ENCODE measurements at places on chromosomes 12 and 14. TPM values are rescaled to one million over a fixed set of nuclear protein-coding genes. Genes with fewer than 3 reads are reported as not detected.
A peak's percentile ranks its signal among the peaks of the same experiment; 100 is the strongest.

GRCh38 chr12:103707446-103707845, 120.4 kb downstream of the STAB2 start:
- H3K36me3 ChIP-seq, result no peaks in the 10 kb centered on the region
- H3K4me1 ChIP-seq, result no peaks in the 10 kb centered on the region
- H3K27ac ChIP-seq, result no peak overlapping the region
- peaks cover 30% of the 10 kb centered on the region for H3K27me3 ChIP-seq
- H3K4me3 ChIP-seq, result no peak overlapping the region

DNA sequence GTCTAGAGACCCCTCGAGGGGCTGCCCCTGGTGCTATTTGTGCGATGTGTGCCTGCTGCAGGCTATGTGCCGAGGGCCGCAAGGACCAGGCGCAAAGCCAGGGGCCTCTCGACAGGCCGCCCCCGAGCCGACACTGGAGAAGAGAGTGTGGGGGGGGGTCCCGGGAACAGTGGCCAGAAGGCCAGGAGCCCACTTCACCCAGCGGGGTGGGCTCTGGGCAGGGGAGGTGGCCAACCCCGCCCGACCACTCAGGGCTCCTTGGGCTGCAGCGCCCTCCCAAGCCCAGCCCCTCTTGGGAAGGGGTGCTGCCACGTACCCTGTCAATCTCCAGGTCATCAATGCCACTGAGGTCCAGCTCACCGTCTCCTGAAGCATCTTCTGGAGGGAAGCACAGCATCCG, 28.6 kb upstream of the BTBD6 start:
- DNase-seq, result no peak
- no peak overlapping the region for H3K27ac ChIP-seq
- no peaks in the 10 kb centered on the region for H3K4me1 ChIP-seq
- H3K4me3 ChIP-seq, result no peak overlapping the region
- H3K27me3 ChIP-seq, result no peaks in the 10 kb centered on the region

DNA sequence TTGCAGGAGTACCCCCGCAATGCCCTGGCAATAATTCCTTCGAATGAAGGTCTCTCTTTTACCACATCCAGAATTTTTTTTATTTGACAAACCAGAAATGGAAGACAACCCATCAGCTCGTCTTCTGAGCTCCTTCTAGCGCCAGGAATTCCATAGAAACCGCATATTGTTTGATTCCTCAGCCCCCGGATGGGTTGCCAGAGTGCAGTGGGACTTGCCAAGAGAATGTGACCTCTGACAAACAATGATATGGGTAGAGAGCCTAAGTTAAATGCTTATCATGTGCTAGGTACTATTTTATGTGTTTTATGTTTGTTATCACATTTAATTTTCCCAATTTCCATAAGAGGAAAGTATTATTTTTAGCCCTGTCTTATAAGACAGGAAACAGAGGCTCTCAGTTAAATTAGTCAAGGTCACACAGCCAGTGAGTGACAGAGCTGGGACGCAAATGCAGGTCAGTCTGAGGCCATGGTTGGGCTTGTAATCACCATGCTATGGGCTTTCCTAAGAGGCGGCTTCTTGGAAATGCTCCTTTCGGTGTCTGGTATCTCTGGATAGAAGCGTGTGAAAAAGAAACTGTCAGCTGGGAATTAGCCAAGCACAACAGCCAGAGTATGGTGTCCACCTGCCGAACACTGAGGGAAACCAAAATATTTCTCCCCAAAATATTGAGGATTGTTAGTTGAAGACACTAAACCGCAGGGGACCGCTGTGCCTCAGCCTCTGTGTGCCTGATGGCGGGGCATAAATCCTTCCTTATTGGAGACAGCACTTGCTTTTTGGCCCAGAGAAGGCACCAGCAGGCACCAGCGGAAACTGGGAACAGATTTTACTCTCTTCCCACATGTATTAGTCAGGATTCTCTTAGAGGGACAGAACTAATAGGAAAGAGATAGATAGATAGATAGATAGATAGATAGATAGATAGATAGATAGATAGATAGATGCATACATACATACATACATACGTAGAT, 29.4 kb upstream of the ETFBKMT start:
- no peak overlapping the region for H3K4me3 ChIP-seq
- no peak overlapping the region for H3K27ac ChIP-seq
- no peaks in the 10 kb centered on the region for H3K4me1 ChIP-seq
- no peaks in the 10 kb centered on the region for H3K27me3 ChIP-seq
- peaks cover 5% of the 10 kb centered on the region for H3K36me3 ChIP-seq

DNA sequence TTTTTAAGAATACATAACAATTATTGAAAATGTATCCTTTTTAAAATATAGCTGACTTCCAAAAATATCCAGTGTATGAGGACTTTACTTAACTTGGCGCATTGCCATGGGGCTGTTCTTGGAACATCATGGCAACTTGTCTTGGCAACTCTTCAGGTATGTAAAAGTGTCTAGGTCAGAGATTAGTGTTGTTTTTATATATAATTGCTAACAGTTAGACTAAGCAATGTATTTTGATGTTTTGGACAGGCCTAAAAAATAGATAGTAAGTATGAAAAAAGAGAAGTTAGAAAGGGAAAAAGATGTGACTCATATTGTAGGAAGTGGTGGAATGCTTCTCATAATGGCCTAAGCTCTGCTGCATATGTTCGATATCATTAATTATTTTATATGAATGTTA, 70.9 kb downstream of the MON2 start:
- H3K36me3 ChIP-seq, result peaks cover 46% of the 10 kb centered on the region
- H3K27ac ChIP-seq, result no peak overlapping the region
- peaks cover 6% of the 10 kb centered on the region for H3K4me1 ChIP-seq

DNA sequence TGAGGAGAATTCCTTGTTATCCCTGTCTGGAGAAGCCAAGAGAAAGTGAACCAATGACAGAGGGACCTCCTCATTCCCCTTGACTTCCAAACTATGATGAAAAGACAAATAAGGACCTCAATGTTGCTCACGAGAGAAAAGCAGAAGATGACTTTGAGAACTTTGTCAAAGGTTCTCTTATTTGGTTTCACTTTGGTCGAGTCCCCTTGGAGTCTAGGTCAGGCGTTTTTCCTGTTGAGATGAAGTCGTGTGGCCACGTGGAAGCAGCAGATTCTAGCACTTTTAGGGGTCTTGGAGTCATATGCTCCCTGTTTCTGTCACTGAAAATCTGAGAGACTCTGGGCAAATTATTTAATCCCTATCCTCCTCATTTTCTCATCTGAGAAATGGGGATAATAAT, 33.8 kb upstream of the COL2A1 start:
- no peaks in the 10 kb centered on the region for H3K4me1 ChIP-seq
- no peak overlapping the region for H3K27ac ChIP-seq
- H3K36me3 ChIP-seq, result peaks cover 3% of the 10 kb centered on the region
- H3K4me3 ChIP-seq, result no peak overlapping the region

DNA sequence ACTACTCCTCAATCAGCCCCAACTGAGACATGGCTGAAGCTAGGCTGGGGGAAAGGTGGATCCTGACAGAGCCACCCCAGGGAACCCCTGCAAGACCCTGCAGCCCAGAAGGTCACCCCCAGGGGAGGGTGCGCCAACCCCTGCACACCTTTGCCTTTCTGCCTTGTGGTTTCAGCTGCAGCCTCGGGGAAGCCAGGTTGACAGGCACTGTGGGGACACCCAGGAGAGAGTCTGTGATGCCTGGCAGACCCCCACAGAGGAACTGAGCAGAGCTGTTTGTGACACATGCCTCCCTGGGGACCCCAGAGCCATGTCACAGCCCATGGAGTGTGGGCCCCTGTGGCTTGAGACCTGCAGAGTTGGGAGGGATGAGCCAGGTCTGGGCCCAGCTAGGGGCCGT, 11.8 kb upstream of the HHIPL1 start:
- no peaks in the 10 kb centered on the region for H3K36me3 ChIP-seq
- no peak overlapping the region for H3K4me3 ChIP-seq
- no peaks in the 10 kb centered on the region for H3K27me3 ChIP-seq
- H3K27ac ChIP-seq, result no peak overlapping the region

DNA sequence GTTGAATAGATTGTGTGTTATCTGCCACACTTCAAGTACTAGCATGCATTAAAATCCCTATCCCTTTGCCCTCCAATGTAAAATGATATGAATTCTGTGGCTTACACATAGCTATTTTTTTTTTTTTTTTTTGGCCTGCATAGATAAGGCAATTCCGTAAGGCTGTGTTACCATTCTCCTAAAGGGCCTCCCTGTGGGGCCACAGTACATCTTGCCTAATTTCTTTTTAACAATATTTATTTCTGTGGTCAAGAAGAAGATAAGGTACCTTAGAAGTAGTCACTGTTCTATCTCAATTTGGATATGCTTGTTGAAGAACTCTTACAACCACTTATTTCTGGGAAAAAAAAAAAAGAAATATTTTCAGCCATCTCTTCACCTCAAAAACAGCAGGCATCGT, 19.8 kb downstream of the FLRT2 start:
- H3K4me1 ChIP-seq, result peaks cover 11% of the 10 kb centered on the region
- no peak for DNase-seq
- H3K27ac ChIP-seq, result no peak overlapping the region

- DNase-seq, result no peak
- H3K27me3 ChIP-seq, result no peaks in the 10 kb centered on the region
- peaks cover 6% of the 10 kb centered on the region for H3K36me3 ChIP-seq
- peaks cover 12% of the 10 kb centered on the region for H3K4me1 ChIP-seq
Observed at GRCh38 chr14:71586131-71586897, 345.9 kb upstream of the RGS6 start.

DNA sequence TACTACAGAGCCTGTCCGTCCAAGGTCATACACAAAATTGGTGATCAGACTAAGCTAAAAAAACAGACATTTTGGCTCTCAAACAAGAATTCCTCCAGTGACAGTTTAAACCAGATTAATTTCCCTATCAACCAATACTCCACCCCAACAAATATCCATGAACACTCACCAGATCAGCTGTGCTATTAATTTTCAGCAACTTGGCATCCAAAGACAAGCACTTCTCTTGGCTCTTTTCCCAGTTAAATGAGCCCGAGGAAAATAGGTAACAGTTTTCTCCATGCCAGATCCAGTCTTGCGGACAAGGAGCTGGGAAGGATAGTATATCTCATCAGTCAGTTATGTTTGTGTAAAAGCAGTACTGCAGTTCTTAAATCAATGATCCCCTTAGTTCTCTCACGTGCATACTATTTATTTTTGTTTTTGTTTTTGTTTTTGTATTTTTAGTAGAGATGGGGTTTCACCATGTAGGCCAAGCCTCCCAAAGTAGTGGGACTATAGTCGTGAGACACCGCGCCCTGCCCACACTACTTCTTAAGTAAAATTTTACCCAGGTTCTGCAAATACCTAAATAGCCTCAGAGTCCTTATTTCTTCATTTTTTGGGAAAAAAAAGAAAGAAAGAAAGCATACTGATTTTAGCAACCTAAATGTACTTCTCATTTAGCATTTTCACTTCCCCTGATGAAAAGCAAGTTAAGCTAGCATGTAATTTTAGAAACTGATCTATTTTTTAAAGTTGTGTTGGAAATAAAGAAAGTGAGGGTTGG, 11.1 kb downstream of the OLR1 start:
- peak; percentile 49 for DNase-seq
- no peaks in the 10 kb centered on the region for H3K27me3 ChIP-seq
- peaks cover 7% of the 10 kb centered on the region for H3K4me1 ChIP-seq
- no peak overlapping the region for H3K27ac ChIP-seq
- H3K36me3 ChIP-seq, result no peaks in the 10 kb centered on the region

DNA sequence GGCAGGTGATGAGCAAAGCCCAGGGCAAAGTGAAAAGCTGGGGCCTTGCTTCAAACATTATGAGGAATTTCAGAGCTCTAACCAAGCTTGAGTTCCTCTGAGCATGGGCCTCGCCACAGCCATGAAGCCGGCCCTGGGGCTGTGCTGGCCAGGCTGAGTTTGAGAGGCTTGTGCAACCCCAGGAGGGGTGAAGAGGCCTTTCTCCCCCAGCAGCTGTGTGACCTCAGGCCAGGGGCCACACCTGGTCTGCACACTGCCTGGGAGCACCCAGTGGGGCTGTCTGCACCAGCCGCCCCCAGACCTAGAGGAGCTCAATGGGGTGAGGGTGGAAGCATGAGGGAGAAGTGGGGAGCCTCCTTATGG, 204.9 kb upstream of the C14orf180 start:
- H3K4me1 ChIP-seq, result no peaks in the 10 kb centered on the region
- no peak overlapping the region for H3K4me3 ChIP-seq
- H3K36me3 ChIP-seq, result no peaks in the 10 kb centered on the region

DNA sequence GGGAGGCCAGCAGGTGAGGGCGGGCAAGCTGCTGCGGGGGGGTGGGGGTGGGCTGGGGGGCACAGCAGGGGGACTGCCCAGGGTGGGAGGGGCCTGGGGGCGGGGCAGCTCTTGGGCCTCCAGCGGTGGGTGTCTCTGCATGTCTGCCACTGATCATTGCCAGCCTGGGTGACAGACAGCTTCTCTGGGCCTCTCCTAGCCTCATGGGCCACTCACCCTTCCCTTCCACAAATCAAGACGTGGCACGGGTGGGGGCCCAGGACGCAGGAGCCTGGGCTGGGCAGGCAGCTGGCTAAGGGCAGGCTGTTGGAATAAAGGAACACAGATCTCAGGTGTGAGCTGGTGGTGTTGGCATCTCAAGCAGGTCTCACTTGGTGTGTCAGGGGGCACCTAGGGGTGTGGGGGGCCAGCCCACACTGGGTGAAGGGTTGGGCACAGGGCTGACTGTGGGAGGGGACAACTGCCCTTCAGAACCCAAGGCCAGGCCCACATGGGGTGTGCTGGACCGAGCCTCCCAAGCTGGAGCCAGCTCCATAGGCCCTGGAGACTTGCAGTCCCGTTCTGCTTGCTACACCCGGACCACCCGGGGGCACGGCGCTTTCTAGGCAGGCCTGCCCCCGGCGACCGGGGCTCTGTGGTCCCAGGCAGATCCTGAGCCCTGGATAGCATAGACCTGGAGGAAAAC, 3.0 kb downstream of the TEDC1 start:
- no peak for DNase-seq
- H3K4me1 ChIP-seq, result peaks cover 5% of the 10 kb centered on the region
- H3K27ac ChIP-seq, result no peak overlapping the region
- H3K36me3 ChIP-seq, result peaks cover 14% of the 10 kb centered on the region
- H3K27me3 ChIP-seq, result no peaks in the 10 kb centered on the region

DNA sequence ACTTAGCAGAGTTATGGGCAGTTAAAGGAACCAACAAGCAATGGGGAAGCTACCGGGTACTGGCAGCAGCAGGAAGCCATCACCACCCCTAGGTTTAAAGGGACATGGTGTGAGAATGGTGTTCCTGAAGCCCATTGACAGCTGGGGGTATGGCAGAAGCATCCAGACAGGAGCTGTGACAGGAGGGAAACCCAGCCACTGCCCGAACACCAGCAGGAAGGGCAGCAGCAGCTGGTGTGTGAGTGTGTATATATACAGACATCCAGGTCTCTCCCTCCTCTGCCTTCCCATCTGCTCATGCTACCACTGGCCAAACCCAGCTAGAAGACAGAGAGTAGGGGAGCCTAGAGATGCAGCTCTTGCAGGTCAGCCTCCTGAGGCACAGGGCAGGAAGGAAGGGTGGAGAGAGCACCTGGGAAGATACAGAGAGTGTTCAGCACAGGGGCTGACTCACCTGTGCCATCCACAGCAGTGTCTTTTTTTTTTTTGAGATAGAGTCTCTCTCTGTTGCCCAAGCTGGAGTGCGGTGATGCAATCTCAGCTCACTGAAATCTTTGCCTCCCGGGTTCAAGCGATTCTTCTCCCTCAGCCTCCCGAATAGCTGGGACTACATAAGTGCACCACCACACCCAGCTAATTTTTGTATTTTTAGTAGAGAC, 9.2 kb upstream of the ADCK1 start:
- DNase-seq, result peak; percentile 67
- peaks cover 15% of the 10 kb centered on the region for H3K4me1 ChIP-seq
- H3K27ac ChIP-seq, result no peak overlapping the region
- no peak overlapping the region for H3K4me3 ChIP-seq
- no peaks in the 10 kb centered on the region for H3K36me3 ChIP-seq

The IL23A gene
- total RNA-seq, result 0.61 TPM

The DHRS2 gene
- total RNA-seq, result 1.1 TPM
